HepG2 (cell line): ENCODE measurements at places on chromosomes 1 and 21.

- no peak for DNase-seq
These were observed 98.9 kb downstream of the LYST start for GRCh38 chr1:235767795-235768194.

GRCh38 chr1:22969304-22969709, 3.4 kb downstream of the LACTBL1 start:
- DNase-seq, result no peak

DNA sequence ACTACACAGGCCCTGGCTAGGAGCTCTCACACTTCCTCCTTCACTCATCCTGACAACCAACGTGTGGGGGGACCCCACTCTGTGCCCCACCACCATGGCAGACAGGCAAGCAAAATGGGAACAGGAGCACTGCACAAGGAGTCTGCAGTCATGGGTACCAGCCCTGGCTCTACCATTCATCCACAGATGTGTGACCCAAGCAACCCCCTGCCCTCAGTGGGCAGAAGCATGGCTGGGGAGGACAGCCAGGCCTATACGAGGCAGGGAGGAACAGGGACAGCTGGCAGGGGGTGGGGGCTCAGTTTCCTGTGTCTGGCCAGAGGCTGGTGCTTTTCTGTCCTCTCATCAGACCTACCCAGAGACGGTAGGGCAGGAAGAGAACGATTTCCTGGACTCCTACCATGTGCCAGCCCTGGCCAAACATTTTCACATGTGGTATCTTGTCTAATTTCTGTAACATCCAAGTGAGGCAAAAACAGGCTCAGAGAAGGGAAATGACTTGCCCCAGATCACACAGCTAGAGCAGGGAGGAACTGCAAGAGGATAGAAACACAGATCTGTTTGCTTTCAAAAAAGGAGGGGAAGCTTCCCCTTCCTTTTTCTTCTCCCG, 178.0 kb downstream of the HIVEP3 start:
- DNase-seq, result no peak

- peak; percentile 49 for DNase-seq
These were observed 229.7 kb upstream of the CACYBP start for GRCh38 chr1:174769961-174770549.

GRCh38 chr1:152871731-152872126, 6.4 kb upstream of the SMCP start:
- no peak for DNase-seq

DNA sequence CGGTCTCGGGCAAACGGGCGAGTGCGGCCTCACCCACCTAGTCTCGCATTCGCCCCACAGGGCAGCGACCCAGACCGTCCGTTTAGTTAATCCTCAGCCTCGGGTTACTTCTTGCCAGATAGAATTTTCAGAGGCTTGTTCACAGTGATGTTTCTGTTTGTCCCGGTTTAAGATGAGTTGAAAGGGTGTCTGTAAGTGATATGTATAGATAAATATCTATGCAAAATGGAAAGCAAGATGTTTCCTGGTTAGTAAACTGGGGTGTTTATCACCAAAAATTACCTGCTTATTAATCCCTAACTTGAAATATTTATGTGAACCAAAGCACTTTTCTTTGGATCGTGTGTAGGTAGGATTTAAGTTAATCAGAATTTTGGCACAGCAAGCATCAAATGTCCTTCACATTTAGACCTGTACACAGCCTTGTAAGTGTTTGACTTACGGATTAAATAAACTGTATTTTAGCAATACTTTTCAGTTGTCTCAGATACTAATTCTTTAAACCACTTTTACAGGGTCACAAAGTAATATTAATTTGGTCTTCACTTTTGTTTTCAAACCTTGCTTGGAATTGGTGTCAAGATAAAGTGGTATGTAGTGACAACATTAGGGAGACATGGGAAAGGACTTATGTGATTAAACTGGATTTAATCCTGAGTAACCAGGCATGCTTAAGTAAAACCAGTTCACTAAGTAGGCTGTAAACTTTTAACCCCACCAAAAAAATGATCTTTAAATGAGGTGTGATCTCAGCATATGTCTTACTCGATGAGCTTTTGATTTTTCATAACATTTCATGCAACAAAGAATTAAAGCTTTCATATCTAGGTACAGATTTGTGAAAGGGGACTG, 914 bp downstream of the ZNF326 start:
- peak; percentile 30 for DNase-seq

DNA sequence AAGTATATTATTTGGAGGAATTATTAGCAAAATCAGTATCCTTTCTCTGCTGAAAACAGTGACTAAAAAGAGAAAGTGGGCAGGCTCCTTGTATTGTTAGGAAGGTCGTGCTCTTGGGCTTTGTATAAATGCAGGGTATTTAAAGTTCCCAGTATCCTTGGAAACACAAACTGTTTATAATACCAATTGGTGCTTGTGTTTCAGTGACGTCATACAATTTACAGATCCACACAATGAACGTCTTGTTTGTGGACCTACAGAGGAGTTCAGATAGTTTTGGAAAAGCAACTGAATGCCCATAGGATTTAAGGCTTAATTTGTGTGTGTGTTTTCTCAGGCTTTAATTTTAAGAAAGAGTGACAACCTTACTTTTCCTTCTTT, 168.2 kb downstream of the RASAL2 start:
- peak; percentile 71 for DNase-seq
